Muscle of arm (tissue), 14 donors: ENCODE measurements at places on chromosomes 11 and 22.

DNA sequence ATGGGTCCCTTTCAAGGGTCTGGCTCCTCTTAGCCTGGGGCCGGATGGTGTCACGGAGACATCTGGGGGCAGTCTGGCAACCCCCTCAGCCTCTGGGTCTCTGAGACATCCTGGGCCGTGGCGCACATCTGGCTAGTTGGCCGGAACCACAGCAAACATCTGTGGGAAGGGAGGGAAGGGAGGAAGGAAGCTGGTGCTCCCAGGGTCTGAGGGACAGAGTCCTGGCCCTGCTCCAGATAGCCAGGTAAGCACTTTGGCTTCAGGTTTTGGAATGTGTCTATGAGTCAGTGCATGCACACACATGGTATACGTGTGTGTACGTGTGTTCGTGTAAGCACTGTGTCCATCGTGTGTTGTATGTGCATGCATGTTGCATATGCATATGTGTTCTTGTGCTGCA is 225.1 kb downstream of the MN1 start:
- no peak for DNase-seq

GRCh38 chr11:87320123-87320522 is 282.4 kb downstream of the TMEM135 start:
- DNase-seq: no peak

DNA sequence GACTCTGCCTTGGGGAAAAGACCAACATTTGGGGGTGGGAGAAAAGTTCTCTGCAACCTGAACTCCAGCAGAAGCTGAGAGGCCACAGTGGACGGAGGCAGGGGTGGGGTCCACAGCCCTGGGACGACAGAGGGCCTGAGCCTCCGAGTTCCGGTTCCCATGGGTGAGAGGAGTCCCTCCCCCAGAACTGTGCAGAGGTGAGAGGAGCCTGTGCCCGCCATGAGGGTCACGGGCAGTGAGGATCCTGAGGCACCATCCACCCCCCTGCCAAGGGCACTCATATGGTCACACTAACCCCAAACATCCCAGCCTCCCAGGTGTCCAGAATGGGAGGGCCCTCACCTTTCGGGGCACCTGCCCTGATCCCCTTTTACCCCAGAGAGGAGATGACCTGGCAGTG is 30.5 kb downstream of the KIAA0930 start:
- no peak for DNase-seq

GRCh38 chr11:28346209-28346608 is 238.0 kb downstream of the METTL15 start:
- DNase-seq: no peak

DNA sequence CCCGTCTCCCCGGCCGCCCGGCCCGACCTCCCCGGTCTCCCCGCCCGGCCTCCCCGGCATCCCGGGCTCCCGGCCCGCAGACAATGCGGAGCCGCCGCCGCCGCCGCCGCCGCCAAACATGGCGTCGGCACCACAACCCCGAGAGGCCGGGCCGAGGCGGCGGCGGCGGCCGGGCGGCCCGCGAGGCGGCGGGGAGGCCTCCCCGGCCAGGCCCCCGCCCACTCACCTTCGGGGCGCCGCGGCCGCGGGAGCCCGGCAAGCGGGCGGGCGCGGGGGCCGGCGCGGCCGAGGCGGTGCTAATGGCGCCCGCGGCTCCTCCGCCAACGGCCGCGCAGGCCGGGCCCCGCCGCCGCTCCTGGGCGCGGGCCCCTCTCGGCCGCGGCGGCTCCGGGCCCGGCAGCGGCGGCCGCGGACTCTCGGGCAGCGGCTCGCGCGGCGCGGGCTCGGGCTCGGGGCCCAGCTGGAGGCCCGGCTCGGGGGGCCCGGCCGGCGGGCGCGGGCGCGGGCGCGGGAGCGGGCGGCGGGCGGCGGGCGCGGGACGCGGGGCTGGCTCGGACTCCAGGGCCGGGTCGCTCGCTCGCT is 311 bp downstream of the BRD1 start:
- DNase-seq: no peak

- DNase-seq: no peak
Observed at GRCh38 chr11:8828580-8829361, 82.2 kb upstream of the AKIP1 start.

DNA sequence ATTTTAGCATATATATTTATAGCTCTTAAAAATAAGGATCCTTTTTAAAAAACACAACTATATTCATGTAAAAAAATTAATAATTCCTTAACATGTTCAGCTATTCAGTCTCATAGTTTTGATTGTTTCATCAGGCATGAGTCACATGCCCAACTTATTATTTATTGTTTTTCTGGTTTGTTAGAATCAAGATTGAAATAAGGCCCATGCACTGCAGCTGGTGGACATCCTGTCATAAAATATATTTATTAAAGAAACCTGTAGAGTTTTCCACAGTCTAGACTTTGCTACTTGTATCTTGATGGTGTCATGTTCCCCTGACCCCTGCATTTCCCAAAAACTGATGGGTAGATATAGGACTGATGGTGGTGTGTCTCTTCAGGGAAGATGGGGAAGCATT is 77.4 kb downstream of the PARVA start:
- no peak for DNase-seq

DNA sequence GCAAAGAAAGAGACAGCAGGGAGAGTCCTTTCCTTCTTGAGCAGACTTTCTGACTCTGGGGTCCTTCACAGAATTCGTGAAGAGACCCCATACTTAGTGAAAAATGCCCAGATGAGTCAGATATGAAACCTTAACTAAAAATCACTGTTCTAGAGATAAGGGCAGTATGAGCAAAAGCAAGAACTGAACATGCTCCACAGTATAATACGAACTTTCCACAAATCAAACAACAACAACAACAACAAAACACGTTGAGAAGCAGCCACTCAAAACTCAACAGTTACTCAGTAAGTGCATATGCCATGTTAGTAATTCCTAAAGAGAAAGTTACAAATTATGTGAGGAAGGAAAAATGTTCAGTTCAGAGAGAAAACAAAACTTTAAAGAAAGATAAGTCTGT is 44.3 kb downstream of the PITPNB start:
- no peak for DNase-seq

DNA sequence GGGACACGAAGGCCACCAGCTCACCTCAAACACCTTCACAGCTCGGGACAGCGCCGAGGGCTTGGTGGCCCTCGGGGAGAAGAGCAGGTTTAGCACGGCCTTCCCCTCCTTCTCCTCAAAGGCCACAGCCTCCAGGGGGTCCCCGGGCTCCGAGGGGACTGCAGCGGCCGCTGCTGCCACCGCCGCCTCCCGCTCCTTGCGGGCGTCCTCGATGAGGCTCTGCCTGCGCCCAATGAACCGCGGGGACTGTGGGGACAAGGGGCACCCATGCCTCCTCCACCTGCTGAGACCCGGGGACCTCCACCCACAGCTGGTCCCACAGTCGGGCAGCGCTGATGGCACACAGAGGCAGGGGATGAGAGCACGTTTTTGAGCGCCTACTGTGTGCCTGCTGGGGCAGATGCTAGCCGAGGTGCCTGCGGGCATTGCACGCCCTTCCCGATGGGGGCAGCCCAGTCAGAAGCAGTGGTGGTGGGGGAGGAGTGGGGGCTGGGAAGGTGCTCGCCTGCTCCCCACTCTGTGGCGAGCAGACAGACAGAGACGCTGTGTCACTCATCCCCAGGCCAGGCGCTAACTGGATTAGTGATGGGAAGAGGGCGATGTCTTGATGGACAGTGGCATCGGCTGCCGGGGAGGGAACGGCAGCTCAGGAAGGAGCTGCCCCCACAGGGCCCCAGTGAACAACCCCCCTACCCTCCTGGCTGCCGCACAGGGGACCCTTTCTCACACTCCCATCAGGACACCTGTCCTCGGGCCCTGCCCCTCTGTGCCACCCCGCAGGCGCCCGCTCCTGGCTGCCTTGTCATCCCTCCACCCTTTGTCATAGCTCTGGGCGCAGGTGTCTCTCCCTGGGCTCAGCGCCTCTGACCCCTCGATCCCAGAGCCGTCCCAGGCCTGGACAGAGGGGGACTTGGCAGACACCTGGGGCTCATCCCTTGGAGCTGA is 1.7 kb downstream of the TH start:
- no peak for DNase-seq

GRCh38 chr11:14449302-14449714 is 50.3 kb downstream of the COPB1 start:
- DNase-seq: no peak

GRCh38 chr11:36619502-36619901 is 21.5 kb upstream of the RAG2 start:
- DNase-seq: peak; percentile 15

GRCh38 chr11:898143-898511 is 12.5 kb downstream of the CHID1 start:
- no peak for DNase-seq

GRCh38 chr11:64316672-64317324 is 561 bp downstream of the TRMT112 start:
- no peak for DNase-seq

DNA sequence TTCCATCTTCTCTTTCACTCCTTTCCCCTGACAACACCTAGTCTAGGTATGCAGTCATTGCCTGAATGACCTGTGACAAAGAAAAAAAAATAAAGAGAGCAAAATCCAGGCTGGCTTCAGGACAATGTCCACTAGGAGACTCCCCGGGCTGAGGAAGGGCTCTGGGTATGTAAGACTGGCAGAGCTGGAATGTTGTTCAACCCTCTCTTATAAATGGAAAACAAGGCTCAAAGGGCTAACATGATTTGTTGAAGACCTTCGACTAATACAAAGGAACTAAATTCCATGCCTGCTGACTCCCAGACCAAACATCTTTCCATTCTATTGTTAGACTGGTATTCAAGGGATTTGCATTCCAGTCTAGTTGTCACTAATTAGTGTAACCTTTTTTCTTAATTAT is 122.2 kb downstream of the ARL14EP start:
- no peak for DNase-seq

- no peak for DNase-seq
Observed at GRCh38 chr11:118606844-118607228, 579 bp upstream of the PHLDB1 start.

GRCh38 chr11:120657306-120658070 is 145.9 kb downstream of the GRIK4 start:
- DNase-seq: no peak

- no peak for DNase-seq
Observed at GRCh38 chr11:2176389-2176900, 4.8 kb upstream of the TH start.

DNA sequence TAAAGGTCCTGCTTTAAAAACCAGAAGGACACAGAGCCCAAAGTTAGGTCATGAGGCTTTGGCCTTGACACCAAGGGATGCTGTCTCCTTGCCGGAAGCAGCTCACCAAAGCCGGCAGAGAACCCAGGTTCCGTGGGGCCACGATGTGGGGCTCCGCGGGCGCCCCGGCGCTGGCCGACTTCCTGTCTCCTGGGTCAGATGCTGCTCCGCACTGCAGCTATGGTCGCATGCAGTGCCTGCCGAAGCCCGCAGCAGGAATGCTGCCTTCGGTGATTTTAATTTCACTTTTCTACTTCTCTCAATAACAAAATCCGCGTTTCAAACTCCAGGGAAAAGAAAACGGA is 454 bp upstream of the OTUB1 start:
- DNase-seq: no peak

- no peak for DNase-seq
Observed at GRCh38 chr11:12680246-12680939, 6.2 kb downstream of the TEAD1 start.

DNA sequence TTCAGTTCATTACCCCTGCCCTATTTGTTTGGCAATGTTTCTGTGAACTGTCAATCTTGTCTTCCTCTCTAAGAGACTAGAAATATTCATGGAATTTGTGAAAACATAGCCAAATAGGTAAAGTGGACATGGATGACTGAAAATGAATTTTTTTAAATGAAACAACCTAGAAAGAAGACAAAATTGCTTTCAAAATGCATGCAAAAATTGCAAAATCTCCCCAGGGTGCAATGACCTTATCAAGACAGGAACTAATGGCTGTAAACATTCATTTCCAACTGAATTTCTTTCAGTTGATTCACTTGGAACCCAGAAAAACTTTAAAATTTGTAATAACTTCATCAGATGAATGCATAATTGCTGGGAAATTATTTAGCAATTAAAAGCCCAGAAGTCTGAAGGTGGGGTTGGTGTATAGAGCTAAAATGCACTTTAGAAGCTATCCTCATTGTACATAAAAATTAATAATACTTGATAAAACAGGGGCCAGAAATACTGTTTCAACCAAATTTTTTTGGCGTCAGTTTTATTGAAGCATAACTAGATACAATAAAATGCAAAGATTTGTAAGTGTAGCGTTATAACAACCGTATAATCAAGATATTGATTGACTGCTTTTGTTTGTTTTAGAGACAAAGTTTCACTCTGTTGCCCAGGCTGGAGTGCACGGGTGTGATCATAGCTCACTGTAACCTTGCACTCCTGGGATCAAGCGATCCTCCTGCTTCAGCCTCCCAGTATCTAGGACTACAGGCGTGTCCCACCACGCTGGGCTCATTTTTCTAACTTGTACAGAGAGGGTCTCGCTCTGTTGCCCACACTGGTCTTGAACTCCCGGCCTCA is 27.6 kb upstream of the SLC35C1 start:
- no peak for DNase-seq

DNA sequence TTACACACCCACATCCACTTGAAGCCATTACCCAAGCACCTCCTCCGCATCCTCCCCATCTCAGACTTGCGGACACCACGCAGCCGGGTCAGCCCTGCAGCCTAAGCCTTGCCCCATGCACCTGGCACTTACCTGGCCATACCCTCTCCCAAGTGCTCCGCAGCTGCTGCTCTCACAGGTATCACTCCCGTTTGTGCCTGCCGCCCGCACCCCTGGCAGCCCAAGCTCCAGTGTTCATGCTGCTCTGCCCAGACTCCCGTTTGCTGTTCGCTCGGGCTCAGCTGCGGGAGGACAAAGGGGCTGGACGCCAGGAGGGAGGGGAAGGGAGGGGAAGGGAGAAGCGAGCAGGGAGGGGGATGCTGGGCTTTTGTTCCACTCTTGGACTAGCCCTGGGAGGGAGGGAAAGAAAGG is at the start of gene KLHL35:
TSS of gene KLHL35 (minus strand) at position 293 of the 411 bp plus-strand sequence. CDS start 2,574 bp downstream, outside the sequence.
- no peak for DNase-seq

- no peak for DNase-seq
Observed at GRCh38 chr22:36015155-36015810, 13.3 kb downstream of the RBFOX2 start.

GRCh38 chr11:94785509-94785908 is 17.4 kb downstream of the AMOTL1 start:
- no peak for DNase-seq

DNA sequence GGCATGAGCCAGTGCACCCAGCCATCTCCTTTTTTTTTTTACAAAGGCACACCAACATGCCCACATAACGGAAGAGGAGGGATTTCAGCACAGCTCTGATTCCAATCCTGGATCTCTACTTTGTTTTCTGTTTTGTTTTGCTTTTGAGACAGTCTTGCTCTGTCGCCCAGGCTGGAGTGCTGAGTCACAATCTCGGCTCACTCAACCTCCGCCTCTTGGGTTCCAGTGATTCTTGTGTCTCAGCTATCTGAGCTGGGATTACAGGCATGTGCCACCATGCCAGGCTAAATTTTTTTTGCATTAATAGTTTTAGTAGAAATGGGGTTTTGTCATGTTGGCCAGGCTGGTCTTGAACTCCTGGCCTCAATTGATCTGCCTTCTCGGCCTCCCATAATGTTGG is 28.1 kb downstream of the VSTM5 start:
- DNase-seq: no peak

- DNase-seq: no peak
Observed at GRCh38 chr11:77668760-77669159, 31.2 kb upstream of the CLNS1A start.
